ENCODE measurements at places on chromosomes 5 and 9.

DNA sequence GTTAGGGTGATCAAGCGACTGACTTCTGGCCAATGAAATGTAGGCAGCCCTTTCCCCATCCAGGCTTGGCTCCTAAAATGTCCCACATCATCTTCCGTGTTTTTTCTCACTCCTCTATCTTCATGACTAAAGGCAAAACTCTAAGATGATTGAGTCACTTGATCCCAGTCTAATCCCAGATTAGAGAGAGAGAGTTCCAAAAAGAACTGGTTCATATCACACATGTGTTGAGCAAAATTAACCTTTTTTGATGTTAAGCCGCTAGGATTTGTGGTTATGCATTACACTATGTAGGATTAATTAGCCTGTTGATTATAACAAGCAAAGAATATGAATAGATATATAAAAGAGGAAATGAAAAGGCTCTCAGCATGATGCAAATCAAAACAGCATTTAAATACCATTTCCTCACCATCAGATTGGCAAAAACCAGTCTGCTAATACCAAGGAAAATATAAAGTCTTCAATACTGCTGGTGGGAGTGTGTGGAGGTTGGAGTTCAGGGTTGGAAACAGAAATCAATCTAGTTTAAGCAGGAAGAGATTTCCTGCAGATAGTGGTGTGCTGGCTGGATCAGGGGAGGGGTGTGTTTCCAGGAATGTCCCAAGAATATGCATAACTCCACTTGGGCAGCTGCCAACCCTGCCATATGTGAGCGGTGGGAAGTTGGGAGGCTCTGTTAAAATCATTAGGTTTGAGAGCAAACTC lies 187.6 kb upstream of the S1PR3 start:
- H3K4me3 ChIP-seq = no peak overlapping the region
- H3K4me1 ChIP-seq = no peaks in the 10 kb centered on the region
- no peaks in the 10 kb centered on the region for H3K36me3 ChIP-seq
- no peak overlapping the region for H3K27ac ChIP-seq
- no peak for DNase-seq

DNA sequence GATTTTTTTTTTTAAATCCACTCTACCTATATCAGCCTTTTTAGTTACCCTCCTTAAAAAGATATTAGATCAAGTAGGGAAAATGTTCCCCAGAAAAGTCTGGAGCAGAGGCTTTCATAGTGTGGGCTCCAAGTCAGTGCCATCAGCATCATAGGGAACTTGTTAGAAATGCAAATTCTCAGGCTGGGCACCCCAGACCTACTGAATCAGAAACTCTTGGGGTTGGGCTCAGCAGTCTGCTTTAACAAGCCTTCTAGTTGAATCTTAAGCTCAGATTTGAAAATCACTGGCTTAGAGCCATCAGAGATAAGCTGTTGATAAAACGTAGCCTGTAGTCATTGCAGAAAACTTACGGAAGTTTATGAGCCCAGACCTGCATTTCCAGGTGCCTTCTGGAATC lies 140.1 kb downstream of the TMEM38B start:
- no peak for DNase-seq
- no peaks in the 10 kb centered on the region for H3K36me3 ChIP-seq
- H3K27me3 ChIP-seq = no peaks in the 10 kb centered on the region

DNA sequence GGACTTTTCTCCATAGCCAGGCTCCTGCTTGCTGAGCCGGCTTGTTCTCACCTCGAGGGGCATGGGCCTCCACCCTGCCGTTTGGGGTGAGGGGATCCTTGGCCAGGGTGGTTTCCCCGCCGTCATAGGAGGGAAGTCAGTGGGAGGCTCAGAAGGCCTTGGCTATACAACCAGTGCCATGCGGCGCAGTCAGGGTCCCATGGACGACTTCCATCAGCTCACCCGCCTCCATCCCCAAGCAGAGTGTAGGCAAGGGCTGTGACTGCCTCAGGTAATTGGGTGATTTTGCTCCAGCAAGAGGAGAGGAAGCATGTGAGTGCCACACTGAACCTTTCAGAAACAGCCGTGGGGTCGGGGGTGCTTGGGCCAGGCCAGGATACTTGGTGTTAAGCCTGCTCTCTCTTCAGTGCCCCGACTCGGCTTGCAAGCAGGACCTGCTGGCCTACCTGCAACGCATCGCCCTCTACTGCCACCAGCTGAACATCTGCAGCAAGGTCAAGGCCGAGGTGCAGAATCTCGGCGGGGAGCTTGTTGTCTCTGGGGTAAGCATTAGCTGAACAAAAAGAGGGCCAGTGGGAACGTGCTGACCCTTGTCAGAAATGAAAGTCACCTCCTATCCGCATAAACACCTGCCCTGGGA lies 57.2 kb upstream of the LRRTM2 start:
- no peaks in the 10 kb centered on the region for H3K27me3 ChIP-seq
- no peaks in the 10 kb centered on the region for H3K4me1 ChIP-seq
- H3K36me3 ChIP-seq = peaks cover 3% of the 10 kb centered on the region
- no peak overlapping the region for H3K27ac ChIP-seq
- H3K4me3 ChIP-seq = no peak overlapping the region

DNA sequence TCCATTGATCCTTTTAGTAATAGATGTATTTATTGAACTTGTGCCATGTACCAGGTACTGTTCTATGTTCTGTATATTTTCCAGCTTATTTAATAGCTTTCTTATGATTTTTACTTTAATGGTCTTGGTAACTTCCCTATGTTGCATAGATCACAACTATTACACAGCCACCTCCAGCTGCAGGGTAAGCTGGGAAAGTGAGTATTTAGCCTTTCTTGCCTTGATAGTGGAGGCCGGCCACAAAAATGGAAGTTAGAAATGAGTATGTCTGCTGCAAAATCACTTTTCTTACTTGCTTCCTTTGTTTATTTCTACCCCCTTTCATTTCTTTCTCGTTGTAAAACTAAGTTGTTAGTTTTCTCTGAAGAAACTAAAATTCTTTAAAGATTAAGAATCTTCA lies 43.1 kb upstream of the ANKDD1B start:
- no peak overlapping the region for H3K27ac ChIP-seq
- DNase-seq = no peak
- no peaks in the 10 kb centered on the region for H3K4me1 ChIP-seq
- no peaks in the 10 kb centered on the region for H3K36me3 ChIP-seq
- no peak overlapping the region for H3K4me3 ChIP-seq

DNA sequence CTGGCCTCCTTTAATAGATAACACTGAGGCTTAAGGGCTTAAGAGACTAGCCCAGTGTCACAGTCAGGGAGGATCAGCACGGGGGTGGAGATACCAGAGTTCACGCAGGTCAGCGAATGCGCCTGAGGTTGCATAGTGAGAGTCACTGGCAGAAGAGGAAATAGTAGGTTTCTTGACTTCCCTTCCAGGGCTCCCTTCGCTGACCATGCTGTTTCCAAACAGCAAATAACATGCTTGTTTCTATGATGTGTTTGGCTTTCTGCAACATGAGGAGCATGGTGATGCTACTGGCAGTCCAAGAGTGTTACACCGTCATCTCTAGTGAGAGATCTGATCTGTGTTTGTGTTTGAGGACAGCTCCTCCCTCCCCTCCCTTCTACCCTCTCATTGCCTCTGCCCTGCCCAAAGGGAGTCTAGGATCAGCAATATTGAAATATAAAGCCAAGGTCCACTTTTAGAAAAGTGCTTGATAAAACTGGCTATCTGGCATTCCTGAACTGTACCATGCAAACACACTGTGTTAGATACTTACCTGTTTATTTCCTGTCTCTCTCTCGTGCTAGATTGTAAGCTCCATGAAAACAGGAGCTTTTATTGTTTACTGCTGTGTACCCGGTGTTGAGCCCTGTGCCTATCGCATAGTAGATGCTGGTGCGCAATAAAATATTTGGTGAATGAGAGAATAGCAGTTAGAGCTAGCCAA lies 12.3 kb downstream of the TLE4 start:
- no peak overlapping the region for H3K27ac ChIP-seq
- H3K27me3 ChIP-seq = no peaks in the 10 kb centered on the region
- H3K4me1 ChIP-seq = no peaks in the 10 kb centered on the region

GRCh38 chr5:121581588-121581987 lies 270.1 kb upstream of the FTMT start:
- H3K27me3 ChIP-seq = no peaks in the 10 kb centered on the region
- no peak overlapping the region for H3K27ac ChIP-seq
- H3K36me3 ChIP-seq = no peaks in the 10 kb centered on the region

GRCh38 chr5:19701731-19702130 lies 286.3 kb downstream of the CDH18 start:
- no peaks in the 10 kb centered on the region for H3K36me3 ChIP-seq
- DNase-seq = no peak
- H3K27me3 ChIP-seq = no peaks in the 10 kb centered on the region
- H3K4me3 ChIP-seq = no peak overlapping the region
- no peak overlapping the region for H3K27ac ChIP-seq

DNA sequence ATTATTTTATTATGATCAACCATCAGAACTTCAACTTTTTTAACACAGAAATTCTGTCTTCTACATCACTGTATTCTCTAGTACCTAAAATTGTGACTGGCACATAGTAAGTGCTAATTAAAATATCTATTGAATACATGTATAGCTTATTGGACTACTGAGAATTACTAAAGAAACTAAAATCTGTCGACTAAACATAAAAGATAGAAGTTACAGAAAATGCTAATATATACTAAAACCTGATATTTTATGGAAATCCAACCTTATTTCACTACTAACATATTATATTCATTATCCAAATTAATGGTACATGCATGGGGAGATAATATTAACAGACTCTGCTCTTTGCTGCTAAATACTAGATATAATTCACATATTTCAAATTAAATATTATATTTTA lies 153.6 kb downstream of the DTWD2 start:
- no peak overlapping the region for H3K4me3 ChIP-seq
- H3K4me1 ChIP-seq = no peaks in the 10 kb centered on the region
- no peak overlapping the region for H3K27ac ChIP-seq
- no peaks in the 10 kb centered on the region for H3K27me3 ChIP-seq

DNA sequence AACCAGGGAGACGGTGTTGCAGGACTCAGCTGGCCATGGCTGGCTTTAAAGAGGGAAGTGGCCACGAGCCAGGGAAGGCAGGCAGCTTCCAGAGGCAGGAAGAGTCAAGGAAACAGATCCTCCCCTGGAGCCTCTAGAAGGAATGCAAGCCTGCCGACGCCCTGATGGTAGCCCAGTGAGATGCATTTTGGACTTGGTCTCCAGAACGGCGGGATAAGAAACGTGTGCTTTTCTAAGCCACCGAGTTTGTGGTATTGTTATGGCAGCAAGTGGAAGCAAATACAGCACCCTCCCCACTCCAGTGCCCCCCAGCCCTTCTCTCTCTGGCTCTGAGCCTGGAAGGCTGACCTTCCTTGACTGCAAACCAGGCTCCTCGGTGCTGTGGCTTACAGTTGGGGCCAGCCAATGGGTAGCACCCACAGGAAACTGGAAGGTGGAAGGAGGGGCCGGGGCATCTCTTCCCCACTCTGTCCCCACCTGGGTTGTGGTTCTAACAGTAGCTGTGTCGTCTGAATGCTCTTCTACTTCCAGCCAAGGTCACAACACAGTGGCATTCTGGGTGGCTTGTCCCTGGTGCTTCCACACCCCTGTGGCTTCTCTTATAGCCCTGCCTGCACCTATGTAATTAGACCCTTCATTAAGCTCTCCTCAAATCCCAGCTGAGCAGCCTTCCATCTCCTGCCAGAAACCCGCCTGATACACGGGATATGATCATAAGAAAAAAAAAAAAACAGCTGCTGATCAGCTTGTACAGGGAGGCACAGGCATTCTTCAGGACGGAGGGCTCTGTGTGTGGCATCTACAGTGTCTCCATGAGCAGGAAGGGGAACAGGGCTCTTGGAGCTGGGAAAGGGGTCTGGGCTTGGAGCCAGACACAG lies 29.9 kb upstream of the UNC5A start:
- H3K4me3 ChIP-seq = no peak overlapping the region
- no peak overlapping the region for H3K27ac ChIP-seq
- DNase-seq = no peak
- H3K36me3 ChIP-seq = no peaks in the 10 kb centered on the region
- peaks cover 7% of the 10 kb centered on the region for H3K27me3 ChIP-seq

DNA sequence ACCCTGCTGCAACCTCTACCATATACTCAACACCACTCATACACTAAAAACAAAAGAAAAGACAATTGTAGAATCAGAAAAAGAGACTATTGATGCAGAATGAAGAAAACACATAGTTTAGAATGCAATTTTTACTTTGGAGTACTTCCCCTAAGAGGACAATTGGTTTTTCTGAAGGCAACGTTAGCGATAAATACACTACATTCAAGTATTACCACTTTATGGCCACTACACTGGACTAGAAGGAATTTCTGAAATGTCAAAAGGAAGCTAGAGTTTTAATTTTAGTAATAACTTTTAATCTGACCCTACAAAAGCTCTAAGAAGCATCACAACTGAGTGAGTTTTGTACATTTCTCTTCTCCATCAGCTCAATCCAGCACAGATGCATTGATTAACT lies 24.7 kb downstream of the PUM3 start:
- DNase-seq = no peak
- H3K4me1 ChIP-seq = no peaks in the 10 kb centered on the region
- no peaks in the 10 kb centered on the region for H3K27me3 ChIP-seq
- H3K36me3 ChIP-seq = no peaks in the 10 kb centered on the region

- H3K27ac ChIP-seq = no peak overlapping the region
- DNase-seq = no peak
- no peaks in the 10 kb centered on the region for H3K27me3 ChIP-seq
- no peaks in the 10 kb centered on the region for H3K4me1 ChIP-seq
- no peak overlapping the region for H3K4me3 ChIP-seq
These were observed 95.0 kb upstream of the C9orf72 start for GRCh38 chr9:27668280-27668679.

DNA sequence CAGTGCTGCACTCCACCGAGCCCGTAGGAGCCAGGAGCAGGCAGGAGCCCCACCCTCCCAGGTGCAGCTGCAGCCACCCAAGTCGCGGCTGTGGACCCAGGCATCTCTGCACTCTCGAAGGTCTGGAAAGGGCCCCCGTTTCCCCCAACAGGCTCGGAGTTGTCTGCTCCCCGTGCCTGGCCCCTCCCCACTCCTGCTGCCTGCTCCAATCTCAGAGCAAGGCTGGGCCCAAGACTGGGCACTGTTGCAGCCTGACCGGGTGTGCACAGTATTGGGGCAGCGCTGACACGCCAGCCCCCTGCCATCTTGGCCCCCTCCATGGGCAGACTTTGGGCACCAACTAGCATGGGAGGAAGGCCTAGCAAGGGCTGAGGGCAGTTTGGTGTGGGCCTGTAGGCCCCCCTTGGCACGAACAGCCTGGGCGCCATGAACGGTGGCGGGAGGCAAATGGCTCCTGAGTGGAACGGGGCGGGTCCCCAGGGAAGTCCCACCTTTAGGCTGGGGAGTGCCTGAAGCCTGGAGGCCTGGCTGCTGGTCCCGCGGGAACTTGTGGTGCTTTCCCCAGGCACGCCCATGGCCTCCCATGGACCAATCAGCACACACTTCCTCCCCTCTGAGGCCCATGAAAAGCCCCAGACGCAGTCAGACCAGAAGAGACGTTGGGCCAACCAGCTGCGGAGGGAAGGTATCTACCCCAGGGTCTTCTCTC lies 60.4 kb downstream of the PSAT1 start:
- H3K36me3 ChIP-seq = no peaks in the 10 kb centered on the region
- no peaks in the 10 kb centered on the region for H3K27me3 ChIP-seq
- no peak for DNase-seq
- no peak overlapping the region for H3K4me3 ChIP-seq
- H3K4me1 ChIP-seq = no peaks in the 10 kb centered on the region
- no peak overlapping the region for H3K27ac ChIP-seq

- no peak for DNase-seq
- H3K4me1 ChIP-seq = no peaks in the 10 kb centered on the region
- H3K4me3 ChIP-seq = no peak overlapping the region
- no peaks in the 10 kb centered on the region for H3K36me3 ChIP-seq
- peak overlapping the region; percentile 41 for H3K27ac ChIP-seq
These were observed 56.4 kb downstream of the LHFPL2 start for GRCh38 chr5:78591972-78592700.

- H3K27ac ChIP-seq = no peak within 1 kb of the TSS
- H3K27me3 ChIP-seq = peaks cover 21% of the 10 kb centered on the region
- peak within 1 kb of the TSS; percentile 10 for H3K4me3 ChIP-seq
- H3K4me1 ChIP-seq = no peaks in the 10 kb centered on the region
- no peaks in the 10 kb centered on the region for H3K36me3 ChIP-seq
These were observed at the start of gene GABRB2 for GRCh38 chr5:161546470-161547301. Gene GABRB2 (minus strand): TSS chr5:161546725. CDS start chr5:161546643, 82 bp downstream.

Data from prostate gland (tissue), 2 donors.